Gastroesophageal sphincter (tissue), 4 donors: ENCODE measurements at places on chromosomes 5 and 9.

DNA sequence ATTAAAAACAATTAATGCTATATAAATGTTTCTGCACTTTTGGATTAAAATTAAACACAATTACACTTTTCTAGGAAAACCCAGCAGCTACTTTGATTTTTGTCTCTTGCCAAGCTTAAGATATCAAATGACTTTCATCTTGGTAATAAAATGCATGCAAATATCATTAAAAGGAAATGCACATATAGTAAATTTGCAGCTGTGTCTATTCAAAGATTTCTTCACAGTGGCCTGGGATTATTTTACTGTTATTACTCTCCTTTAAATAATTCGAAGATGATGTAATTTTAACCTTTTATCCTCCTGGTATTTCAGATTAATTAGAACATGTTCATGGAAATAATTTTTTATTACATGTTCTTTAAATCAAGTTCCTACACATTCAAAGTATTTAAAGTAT lies 529.5 kb upstream of the RGMB start:
- ATAC-seq = no peak

DNA sequence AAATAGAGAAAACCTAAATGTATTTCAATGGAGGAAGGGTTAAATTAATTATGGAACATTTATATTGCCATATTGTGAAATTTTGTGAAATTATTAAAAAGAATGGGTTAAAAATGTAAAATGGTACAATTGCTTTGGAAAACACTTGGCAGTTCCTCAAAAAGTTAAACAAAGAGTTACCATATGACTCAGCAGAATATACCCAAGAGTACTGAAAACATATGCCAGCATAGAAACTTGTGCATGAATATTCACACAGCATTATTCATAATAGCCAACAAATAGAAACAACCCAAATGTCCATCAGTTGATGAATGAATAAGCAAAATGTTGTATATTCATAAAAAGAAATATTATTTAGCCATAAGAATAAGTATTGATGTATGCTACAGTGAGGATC lies 181.0 kb upstream of the MAST4 start:
- no peak for ATAC-seq

DNA sequence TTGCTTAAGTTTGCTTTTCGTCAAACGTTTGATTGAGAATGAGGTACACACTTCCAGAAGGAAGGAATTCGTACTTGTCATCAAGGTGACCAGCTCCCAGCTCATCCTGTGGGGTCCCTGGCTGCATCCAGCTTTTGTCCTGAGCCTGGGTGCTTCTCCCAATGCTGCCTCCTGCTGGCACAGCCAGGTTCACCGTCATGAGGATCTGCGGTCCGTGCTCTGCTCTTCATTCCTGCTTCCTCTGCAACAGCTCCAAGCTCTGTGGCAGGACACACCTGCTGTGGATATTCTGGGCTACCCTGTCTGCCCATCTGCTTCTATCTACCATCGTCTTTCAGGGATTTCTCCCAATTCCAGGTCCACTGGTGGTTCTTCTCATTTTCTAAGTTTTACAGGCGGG lies 13.3 kb upstream of the UBE2QL1 start:
- ATAC-seq = no peak

- ATAC-seq = no peak
These were observed 188.2 kb upstream of the TAS2R1 start for GRCh38 chr5:9818340-9818845.

DNA sequence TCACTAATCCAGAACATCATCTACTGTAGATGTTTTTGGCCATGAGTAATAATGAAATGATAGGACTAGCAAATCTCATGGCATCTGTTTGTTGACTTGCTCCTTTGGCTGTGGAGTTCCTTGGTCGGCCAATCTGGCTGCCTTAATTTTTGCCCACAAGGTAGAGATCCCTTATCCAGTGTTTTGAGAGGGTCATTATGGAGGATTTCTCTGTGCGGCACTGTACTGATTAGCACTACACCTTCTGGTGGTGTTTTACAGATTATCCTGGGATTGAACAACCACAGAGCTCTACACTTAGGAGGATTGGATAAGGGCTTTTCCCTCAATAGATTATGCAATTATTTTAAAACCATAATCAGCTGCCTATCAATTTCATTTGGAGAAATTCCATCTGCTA lies 3.2 kb upstream of the ENHO start:
- ATAC-seq = no peak

DNA sequence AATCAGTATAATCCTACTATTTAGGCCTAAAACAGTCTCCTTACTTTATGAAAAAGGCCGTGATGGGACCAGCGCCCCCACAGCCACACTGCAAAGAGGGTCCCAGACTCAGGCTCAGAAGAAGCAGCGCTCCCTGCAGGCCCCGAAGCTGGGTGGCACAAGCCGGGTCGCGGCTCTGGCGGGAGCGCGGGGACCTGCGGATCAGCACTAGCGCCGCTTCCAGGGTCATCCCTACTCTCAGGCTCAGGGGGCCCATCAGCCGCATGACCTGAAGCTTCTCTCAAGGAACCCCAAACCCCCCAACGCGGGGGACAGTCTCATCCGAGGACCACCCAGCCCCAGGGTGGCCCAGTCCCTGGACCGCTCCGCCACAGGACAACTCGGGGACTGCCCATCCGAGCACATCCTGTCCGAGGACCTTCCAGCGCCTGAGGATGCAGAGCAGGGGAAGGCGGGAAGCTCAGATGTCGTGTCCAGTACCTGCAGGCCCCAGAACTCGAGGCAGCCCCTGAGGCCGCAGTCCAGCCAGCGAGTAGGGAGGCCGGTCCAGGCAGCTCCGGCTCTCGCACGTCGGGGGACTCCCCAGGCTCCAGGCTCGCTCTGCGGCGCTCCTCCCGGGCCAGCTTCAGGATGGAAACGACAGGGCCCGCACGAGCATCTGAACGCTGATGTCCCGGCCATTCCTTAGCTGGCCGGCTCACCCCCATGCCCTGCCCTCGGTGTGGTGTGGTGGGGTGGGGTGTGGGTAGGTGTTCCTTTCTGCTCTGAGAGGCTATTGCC lies 32.4 kb upstream of the CDK20 start:
- peak; percentile 10 for ATAC-seq

DNA sequence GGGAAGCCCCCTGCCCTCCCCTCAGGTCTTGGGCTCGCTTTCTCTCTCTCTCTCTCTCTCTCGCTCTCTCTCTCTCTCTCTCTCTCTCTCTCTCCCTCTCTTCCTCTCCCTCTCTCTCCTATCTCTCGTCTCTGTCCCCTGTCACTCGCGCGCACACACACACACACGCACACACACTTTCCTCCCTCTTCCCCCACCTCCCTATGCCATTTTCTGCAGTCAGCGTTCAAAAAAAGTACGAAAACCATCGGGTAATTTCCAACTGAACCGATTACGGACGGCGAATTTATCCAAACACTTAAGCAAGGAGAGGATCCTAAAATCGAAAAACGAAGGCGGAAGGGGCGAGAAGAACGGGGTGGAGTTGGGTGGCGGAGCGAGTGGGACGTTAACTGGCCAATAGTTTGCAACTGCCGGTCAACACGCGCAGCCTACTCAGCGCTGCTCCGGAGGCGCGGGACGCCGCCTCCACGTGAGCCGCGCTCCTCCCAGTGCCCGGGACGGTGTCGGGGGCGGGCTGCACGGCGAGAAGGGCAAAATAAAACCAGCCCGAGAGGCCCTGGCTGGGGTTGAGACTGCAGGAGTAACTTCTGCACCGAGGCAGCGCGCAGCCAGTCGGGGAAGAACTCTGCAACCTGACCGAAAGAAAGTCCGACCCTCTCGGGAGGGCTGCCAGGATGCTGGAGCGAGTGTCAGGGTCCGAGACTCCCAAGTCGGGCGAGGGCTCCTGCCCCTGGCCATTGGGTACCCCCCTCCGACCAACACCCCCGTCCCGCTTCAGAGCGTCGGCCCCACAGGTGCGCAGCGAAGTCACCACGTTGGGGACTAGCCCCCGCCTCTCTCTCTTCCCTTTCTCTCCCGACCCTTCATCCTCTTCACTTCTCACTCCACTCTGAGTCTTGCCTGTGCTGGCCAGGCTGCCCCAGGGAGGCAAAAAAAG lies 24.9 kb upstream of the ELAVL2 start:
- ATAC-seq = peak; percentile 70

GRCh38 chr9:27430750-27431535 lies 93.1 kb upstream of the IFNK start:
- ATAC-seq = peak; percentile 11

- peak; percentile 41 for ATAC-seq
These were observed 43.3 kb upstream of the ZNF622 start for GRCh38 chr5:16508730-16509531.

DNA sequence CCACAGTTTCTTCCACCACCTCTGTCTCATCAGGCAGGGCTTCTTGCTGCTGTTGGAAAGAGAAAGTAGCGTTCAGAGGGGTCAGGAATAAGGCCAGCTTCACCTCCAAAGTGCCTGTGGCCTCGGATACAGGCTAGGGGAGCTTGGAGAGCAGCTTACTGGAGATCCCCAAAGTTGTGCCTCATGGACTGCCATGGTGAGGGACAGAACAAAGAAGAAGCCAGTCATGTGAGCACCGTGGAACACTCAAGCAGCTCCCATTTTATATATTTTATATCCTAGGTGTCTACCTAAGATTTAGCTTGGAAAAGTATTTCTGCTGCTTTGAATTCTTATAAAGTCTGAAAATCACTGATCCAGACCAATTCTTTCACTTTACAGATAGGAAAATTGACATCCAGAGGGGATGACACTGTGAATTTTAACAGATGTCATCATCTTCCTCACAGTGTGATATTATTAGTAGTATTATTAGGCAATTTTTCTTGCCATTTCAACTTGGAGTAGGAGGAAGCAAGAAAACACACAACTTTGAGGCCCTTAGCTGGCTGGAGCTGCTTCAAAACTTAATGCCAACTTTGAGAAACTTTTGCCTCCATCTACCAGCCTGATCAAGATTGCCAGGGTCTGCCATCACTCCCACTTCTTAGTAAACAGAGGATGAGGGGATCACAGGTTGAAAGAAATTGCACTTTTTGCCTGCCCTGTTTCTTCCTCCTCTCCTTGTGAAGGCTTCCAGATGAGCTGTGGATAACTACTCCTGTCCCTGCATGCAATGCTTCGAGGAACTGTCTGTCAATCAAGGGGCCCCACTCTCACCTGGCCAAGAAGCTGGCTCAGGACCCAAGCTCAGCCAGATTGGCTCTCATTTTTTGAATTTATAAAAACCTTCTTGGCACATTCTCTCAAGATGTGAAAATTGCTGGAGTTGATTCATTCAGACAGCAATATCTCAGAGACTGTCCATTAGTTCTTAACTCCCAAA lies 11.8 kb downstream of the SPARC start:
- no peak for ATAC-seq

GRCh38 chr9:4192450-4192849 lies 107.4 kb downstream of the GLIS3 start:
- no peak for ATAC-seq

DNA sequence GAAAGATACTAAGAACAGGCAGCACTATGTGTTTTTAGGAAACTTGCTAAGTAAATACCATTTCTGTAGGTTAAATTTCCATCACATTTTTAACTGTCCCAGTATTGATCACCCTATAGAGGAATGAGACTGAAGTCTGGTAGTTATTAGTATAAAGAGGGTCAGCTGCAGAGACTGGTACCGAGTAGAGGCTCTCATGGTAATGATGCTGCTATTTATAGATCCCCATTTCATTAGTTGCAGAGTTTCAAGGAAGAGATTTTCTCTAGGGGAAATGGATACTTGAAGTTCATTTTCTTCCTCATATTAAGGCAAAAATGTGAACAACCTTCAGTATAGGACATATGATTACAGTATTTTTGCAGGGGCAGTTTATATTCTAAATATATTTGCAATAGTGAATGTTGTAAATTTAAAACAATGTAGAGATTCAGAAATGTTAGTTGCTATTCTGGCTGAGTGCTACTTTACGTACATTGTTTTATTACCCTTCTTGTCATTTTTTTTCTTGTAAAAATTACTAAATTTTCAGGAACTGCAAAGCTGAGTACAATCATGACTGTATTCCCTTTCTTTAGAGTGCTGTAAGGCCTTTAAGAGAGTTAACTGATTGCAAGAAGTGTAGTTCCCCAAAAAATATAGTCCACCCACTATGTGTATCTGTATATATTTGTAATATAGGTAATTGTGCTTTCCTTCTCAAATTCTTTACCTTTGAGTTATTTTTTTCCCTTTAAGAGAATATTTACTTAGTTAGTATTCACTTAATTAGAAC lies 14.7 kb downstream of the PBX3 start:
- no peak for ATAC-seq

DNA sequence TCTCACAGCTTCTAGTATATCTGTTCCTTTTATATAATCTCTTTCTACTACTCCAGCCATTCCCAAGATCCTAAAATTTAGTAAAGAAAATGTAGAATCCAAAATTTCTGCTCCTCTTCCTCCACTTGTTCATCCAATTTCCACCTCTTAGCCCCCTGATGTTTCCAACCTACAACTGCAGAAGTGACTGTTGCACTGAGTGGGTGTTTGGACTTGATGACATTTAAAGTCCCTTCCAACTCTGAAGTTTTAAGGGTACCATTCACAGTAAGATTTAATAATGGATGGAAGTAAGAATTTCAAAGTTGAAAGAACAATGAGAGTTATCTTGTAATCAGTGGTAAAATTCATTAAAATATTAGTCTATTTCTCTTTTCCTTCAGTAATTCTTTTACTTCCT lies 5.5 kb downstream of the DIAPH1 start:
- no peak for ATAC-seq

DNA sequence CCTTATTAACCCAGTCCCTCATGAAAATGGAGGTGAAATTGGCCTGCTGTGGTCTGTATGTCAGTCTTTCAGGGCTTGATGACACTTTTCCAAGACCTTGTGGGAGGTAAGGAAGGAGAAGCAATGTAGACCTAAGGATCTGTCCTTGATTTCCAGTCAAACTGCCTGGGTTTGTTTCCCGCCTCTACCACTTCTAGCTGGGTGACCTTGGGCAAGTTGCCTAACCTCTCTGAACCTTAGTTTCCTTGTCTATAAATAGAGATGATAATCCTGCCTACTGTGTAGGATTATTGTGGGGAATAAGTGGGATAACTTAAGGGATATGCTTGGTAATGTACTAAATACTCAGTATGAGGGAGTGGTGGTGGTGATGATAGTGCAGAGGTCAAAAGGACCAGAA lies 59.7 kb downstream of the PPARGC1B start:
- ATAC-seq = no peak

DNA sequence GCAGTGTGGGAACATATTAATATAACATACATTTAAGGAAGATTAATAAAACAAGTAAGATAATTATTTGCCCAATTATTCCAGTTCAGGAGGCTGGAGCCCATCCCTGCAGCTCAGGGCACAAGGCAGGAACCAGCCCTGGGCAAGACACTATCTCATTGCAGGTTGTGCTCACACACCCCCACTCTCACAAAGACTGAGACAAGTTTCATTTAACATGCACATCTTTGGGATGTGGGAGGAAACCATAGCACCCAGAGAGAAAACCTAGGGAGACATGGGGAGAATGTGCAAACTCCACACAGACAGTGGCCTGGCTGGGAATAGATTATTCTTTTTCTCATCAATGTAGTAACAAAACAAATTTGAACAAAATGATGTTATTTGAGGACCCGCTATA lies 279.1 kb downstream of the MCTP1 start:
- no peak for ATAC-seq

GRCh38 chr5:174247301-174247700 lies 201.8 kb downstream of the NSG2 start:
- ATAC-seq = no peak
